ENCODE measurements at places on chromosomes 6 and 20. TPM values are rescaled to one million over a fixed set of nuclear protein-coding genes. Genes with fewer than 3 reads are reported as not detected.

PNLDC1 gene
- 0.74 TPM for total RNA-seq

- no peak for ATAC-seq
Observed at GRCh38 chr6:163782436-163783003, 368.0 kb downstream of the QKI start.

LY6G6F gene
- total RNA-seq, result not detected

- no peak for ATAC-seq
Observed at GRCh38 chr6:167323111-167323510, 1.8 kb upstream of the TTLL2 start.

GRIK2 gene
- total RNA-seq, result 0.13 TPM

- peak; percentile 83 for ATAC-seq
Observed at GRCh38 chr20:31566658-31567379, 38.3 kb upstream of the ID1 start.

DNA sequence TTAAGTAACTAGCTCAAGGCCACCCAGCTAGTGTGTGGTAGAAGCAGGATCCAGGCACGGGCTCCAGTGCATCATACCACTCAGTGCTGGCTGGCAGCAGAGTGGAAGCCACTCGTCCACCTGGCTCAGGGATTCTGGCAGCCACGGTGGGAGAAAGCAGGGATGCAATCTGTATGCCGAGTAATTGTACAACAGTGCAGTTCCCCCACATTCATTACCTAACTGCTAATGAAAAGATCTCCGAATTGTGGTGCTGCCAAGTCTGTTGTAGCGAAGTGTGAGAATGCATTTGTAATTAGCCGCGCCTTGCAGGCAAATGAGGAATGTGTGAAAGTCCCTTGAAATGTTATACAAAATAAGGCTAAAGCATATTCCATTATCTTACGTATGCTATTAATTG lies 29.0 kb downstream of the KCNG1 start:
- no peak for ATAC-seq

DNA sequence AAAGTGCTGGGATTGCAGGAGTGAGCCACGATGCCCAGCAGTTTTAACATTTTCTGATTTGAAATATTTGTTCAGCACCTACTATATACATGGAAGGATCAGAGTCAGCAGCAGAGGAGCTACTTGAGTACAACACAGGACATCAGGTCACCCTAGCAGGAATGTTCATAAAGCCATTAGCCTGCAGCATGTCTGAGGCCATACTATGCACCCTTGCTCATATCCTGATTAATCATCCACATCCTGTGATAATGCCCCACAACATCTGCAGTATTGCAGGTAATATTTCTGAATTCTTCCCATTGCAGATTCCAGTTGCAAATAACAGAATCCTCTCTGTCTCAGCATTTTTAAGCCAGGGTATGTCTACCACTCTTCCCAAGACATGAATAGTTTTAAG lies 171.0 kb upstream of the PRND start:
- no peak for ATAC-seq

DNA sequence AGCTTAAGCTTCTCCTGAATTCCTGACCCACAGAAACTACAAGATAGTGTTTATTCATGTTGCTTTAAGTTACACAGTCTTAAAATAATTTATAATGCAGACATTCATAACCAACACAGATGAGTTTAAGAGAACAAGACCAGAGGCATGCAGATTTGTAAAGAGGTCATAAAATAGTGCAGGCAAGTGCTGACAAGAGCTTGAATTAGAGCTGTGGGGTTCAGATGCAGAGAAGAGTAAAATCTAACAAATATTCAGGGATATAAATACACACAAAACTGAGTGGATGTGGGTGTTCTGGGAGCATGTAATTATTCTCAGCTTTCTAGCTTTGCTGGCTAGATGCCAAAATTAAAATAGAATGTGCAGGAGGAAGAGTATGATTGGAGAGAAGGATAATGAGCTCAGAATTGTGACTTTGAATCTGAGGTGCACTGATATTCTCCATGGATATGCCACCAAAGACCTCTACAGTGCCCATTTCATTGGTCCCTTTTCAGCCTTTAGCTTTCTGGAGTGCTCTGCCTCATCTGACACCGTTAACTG lies 291.9 kb upstream of the SGK1 start:
- no peak for ATAC-seq

DNA sequence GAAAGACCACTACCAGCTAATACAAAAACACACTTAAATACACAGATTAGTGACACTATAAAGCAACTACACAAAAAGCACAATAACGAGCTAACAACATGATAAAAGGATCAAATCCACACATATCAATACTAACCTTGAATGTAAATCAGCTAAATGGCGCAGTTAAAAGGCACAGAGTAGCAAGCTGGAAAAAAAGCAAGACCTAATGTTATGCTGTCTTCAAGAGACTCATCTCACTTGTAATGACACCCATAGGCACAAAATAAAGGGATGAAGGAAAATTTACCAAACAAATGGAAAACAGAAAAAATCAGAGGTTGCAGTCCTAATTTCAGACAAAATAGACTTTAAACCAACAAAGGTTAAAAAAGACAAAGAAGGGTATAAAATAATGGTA lies 86.3 kb downstream of the NUS1 start:
- ATAC-seq, result no peak

- no peak for ATAC-seq
Observed at GRCh38 chr6:89368999-89369398, 16.5 kb upstream of the UBE2J1 start.

DNA sequence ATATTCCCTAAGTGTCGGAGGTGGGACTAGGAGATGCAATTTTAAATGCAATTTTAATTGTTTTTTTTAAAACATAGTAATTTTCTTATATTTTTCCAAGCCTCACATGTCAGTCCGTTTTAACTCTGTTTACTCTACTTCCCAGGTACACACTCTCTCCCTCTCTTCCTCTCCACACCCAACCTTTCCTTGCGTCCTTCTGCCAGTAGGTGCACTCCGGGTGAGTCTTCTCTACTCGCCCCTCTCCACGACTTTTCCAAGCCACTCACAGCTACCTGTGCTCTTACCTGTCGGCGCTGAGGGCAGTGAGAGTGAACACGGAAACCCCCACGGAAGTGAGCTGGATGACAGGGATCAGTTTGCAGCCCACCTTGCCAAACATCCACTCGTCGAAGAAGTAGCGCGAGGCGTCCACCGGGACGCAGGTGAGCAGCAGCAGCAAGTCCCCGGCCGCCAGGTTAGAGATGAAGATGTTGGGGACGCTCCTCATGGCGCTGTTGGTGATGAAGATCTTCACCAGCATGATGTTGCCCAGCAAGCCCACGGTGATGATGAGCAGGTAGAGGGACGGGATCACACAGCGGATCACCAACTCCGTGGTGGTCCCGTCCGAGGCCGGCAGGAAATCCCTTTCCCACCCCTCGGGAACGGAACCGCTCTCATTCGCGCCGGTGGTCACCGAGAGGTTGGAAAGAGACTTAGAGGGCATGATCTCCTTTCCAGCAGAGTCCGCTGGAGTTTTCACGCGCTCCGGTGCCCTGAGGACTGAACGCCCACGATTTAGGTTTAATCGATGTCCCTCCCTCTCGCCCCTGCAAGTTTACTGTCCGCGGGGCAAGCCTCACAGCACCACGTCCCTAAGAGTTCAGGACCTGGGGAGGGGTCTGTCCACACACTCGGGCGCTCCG lies 44.5 kb upstream of the GJE1 start:
- ATAC-seq, result no peak

DNA sequence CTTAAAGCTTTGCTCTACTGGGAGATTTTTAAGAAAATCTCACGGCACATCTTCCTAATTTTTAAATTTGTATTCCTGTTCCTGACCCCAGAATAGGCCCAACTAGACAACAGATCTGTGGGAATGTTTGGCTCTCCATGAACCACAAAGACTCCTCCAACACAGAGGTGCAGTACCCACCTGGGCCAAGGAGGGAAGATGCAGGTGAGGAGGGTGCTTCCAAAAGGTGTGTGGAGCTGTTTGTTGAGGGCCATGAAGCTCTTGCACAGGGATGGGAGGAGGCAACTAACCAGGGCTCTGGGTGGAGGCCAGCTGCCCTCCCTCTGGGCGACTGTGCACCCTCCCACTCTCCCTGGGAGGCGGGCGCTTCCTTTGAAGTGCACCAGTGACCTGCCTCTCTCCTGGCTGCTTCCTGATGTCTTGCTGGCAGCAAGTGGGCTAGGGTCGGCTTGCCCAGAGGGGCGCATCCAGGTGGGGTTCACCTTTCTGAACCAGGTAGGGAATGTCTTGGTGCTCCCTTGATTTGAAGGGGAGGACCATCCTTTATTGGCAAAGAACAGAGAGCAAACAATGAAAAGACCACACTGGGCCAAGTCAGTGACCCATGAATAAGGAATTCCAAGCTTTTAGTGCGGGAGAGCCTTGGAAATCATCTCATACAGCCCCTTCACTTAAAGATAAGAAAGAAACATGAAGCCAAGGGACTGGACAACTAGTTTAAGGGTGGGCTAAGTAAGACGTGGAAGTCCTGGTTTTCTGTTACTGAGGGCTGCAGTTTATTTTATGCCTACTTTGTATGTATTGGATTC lies 76.0 kb downstream of the ANKRD6 start:
- ATAC-seq, result no peak

TPD52L1 gene
- total RNA-seq, result 0.58 TPM

DNA sequence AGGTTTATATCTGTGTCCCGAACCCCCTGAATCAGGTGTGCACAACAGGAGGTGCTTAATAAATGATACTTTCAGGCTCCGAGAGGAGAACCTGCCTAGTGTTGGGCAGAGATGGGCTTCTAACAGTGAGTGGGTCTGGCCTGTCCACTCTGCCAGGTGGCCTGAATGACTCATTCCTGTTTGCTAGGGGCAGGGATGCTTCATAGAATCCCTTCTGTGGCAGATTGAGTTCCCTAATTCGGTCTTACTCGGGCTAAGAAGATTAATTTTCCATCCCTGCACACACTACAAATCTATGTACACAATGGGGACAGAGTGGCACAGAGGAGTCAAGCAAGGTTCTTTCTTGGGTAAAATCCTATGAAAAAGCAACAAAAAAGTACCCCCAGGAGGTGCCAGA lies 19.8 kb downstream of the SDC4 start:
- no peak for ATAC-seq

DNA sequence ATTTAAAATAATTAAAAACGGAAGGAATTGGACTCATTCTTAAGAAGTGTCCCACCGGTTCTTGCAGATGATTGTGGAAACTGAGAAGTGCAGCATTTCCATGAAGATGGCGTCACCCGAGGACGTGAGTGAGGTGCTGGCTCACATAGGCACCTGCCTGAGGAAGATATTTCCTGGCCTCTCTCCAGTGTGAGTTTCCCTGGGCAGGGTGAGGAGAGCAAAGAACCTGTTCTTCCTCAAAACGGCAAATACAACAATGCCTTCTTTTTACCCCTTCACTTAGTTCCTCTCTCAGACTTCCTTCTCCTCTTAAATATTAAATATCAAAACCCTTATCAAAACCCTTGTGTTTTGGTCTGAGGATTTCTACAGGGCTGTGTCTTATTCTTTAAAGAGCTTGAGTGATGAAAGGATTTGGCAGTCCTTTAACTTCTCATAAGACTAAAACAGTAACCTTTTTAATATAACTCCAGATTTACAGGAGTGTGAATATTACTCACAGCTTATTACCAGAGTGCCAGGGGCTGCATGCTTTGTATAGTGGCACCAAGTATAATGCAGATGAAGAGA lies 156.3 kb downstream of the CARMIL1 start:
- ATAC-seq, result no peak

UCKL1 gene
- 36.2 TPM for total RNA-seq

GRCh38 chr6:35400901-35401311 lies 51.2 kb upstream of the FANCE start:
- ATAC-seq, result no peak

DNA sequence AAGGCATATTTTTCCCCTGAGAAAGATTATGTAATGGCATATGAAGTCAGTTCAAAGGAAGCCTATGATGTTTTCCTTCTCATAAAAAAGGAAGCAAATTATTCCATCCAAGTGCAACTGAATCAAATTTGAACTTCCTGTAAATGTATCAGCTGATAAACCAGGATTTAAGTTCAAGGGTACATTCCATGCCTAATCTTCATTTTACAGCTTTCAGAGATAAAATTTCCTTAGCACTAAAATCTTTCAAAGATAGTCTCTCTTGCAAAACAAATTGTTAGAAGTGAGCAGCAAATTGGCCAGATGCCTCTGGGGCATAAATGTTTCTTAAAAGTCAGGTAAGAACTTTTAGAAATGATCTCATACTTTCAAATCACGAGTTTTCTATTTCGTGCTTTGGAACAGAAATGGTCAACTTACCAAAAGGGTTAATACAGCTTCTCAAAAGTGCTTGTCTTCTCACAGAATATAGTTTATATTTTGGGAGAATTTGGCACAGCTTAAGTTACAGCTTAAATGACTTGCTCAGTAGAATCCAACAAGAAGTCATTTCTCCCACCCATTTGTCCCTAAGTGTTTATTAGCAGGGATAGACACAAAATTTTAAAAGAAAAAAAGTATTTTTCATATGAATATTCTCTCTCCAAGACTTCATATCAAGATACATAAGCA lies 2.7 kb upstream of the TCF21 start:
- no peak for ATAC-seq

GRCh38 chr6:45732731-45733130 lies 282.9 kb downstream of the CLIC5 start:
- ATAC-seq, result no peak

HCRTR2 gene
- total RNA-seq, result not detected

GRCh38 chr6:79435746-79436145 lies 101.5 kb downstream of the LCA5 start:
- no peak for ATAC-seq

- ATAC-seq, result no peak
Observed at GRCh38 chr6:3640868-3641267, 110.6 kb downstream of the PXDC1 start.

DNA sequence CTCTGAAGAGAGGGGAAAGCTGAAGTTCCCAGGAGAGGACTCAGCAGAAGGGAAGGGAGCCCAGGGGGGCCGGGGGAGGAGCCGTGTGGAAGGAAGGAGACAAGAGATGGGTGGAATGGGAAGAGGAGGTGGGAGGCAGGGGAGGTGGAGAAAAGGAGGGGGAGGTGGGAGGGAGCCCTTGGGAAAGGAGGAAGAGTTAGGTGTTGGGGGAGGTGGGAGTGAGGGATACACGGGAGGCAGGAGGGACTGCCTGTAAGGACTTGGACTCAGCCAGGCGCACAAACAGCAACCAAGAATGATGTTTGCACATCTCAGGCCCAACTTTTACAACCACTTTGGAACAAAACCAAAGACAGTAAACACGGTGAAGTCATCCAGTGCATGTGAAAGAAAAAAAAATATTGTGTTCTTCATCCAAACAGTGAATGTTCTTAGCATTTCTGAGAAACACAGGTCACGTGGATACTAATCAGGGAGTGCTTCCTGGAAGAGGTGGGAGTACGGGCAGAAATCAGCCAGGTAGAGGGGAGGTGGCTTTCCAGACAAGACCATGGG lies 17.4 kb upstream of the LSM14B start:
- no peak for ATAC-seq
